Right lung (tissue), 10 donors: ENCODE measurements at places on chromosomes 1 and 21. TPM values are rescaled to one million over a fixed set of nuclear protein-coding genes. Genes with fewer than 3 reads are reported as not detected.

LRRC53 gene
- polyA plus RNA-seq: not detected

DNA sequence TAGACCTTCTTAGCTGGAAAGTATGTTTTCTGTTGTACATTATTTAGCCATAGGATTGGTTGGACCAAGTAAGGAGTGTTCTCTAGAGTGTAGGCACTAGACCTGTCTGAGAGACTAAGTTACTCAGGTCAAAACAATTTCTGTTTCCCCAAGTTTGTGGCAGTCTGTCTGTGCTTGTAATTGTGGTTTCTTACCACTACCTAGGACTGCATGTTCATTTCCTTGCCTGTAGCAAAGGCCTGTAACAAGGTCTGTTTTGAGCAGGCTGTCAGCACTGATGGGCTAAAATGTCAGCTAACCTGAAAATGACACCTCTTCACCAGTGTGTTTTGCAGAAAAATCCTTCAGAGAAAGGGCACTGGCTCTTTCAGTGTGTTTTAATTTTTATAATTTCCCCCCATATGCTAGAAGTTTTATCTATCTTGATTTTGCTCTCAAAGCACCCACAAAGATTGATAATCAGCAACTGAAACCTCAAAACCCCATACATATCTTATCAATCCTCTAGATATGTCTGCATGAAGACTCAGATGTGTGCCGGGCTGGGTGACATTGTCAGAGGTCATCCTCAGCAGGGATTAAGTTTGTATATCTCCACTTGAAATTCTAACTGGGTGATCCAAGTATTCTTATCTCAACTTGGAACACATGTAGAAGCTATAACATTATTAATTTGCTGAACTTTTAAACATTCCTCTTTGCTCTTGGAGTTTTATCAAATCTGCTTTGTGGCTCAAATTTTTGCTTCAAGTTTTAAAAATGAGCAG lies 50.7 kb upstream of the ST6GALNAC3 start:
- no peak for DNase-seq

GRCh38 chr1:229266274-229266673 lies 4.6 kb upstream of the RAB4A start:
- no peak for DNase-seq

AGRN gene
- polyA plus RNA-seq: 196 TPM

- peak; percentile 26 for DNase-seq
Observed at GRCh38 chr1:151534662-151535278, 5.3 kb upstream of the TUFT1 start.

DNA sequence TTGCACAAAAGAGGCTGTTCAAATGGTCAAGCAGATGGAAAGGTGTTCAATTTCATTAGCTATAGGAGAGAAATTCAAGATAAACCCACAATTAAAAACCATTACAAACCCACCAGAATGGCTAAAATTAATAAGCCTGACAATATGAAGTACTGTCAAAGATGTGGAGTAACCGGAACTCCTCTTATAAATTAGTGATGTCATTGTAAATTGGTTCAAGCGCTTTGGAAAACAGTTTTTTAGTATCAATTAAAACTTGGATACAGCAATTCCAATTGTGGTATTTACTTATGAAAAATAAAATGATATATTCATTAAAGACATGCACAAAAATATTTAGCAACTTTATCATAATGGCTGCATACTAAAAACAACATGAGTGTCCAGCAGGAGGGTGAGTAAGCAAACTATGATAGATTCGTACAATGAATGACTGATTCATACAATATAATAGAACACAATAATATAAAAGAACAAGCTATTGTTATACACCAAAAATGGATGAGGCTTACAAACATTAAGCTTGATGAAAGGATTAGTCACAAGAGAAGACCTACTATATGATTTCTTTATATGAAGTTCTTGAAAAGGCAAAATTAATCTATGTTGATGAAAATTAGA lies 38.4 kb upstream of the FGGY start:
- DNase-seq: no peak

DNA sequence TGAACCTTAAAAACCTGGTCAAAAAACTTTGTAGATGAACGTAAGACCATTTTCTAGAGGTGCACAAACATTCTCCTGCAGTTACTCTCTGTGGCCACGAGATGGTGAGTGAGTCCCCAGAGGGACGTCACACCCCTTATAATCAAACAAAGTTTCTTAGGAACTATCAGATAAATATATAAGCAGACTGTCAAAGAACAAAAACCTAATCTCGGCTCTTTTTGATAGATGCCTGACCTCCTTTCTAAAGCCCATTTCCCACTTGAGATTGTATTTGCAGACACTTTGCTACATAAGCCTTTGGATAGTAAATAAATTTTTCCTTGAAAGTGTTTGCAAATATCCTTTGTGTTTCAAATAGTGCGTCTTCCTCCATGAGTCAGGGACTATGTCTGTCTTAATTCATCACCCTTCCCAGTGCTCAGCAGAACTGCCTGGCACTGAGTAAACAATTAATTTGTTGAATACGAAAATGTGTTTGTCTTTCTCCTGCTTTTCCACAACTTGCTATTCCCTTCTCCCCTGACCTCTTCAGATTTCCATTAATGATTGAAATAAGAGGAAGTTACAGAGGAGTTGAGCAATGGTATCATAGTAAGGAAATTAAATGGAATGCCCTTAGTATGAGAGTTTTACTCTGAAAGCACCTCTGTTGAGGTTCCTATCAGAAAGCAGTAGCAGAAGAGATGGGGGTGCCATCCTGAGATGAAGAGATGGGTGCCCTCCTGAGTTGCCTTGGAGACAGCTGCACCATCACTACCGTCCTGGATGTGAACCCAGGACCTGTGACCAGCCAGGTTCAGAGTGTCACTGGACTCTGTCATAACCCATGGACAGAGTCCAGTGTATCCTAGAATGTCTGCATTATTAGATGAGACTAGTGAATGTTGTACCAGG lies 57.8 kb upstream of the RAVER2 start:
- DNase-seq: peak; percentile 63

GJA9 gene
- polyA plus RNA-seq: 0.58 TPM

GRCh38 chr1:70504176-70504820 lies 93.2 kb downstream of the CTH start:
- DNase-seq: no peak

CEP170 gene
- polyA plus RNA-seq: 94.9 TPM

GRCh38 chr1:62142496-62142895 lies 52.2 kb upstream of the L1TD1 start:
- no peak for DNase-seq

- DNase-seq: peak; percentile 73
Observed at GRCh38 chr1:51519048-51519864, at the start of gene EPS15. Gene EPS15, minus strand, starts transcription at chr1:51519266. Its CDS starts 35 bp downstream, at chr1:51519231.

DNA sequence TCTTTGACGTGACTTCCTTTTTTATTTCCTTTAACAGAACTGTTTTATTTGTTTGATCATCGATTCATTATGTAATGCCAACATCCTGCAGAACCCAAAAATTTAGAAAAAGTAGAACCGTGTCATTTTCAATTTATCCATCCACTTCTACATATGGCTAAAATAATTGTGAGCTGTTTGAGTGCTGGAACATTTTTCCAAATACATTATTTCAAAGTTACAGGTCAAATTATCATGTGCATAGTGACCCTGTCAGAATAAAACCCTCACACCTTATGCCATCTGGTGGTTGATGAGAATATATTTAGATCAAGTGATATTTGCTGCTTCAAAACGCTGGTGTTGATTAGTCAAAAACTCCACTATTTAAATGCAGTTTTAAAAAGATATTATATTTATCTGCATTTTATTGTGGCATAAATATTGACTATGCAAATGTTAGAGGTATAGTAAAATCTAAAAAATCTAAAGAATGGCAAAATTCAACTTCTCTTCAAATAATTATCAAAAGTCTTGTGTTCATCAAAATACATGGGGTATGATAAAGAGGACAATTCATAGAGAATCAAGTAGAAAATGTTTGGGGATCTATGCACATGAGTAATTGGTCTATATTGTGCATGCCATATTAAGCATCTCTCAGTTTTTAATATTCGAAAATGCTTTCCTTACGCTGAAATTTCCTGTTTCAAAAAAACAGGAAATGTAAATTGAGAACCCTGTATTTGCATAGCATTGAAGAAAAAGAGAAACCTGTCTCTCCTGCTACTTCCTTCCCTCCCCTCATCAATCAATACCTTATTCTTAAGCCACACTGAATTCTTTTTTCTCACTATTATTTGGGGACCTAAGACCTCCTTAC lies 39.7 kb downstream of the UBE2U start:
- DNase-seq: no peak

GRCh38 chr1:79896140-79896539 lies 889.6 kb upstream of the ADGRL4 start:
- no peak for DNase-seq

RUNX1 gene
- polyA plus RNA-seq: 13.6 TPM

DNA sequence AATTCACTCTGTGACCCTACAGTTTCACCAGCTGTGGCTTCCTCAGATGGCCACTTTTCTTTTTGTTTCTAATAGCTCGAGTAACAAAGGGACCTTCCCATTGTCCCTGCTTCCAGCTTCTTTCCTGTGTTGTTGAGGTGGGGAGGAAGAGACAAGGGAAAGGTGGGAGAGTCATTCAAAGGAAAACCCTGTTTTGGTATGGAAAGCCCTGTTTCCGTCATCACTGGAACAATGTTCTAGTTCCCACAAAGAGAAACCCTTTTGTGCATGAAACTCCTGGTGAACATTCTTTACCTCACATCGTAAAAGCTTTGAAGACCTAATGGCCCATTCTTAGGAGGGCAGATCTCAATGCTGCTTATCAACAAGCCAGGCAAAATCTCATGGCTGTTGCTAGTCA lies 62.2 kb downstream of the ABCA4 start:
- DNase-seq: no peak

HSF2BP gene
- 1.1 TPM for polyA plus RNA-seq

SPRR1A gene
- not detected for polyA plus RNA-seq

PLA2G2E gene
- polyA plus RNA-seq: not detected

OR2T29 gene
- polyA plus RNA-seq: not detected

RGS4 gene
- polyA plus RNA-seq: 1.3 TPM

GRCh38 chr1:41432481-41433280 lies 51.8 kb downstream of the EDN2 start:
- peak; percentile 52 for DNase-seq

- no peak for DNase-seq
Observed at GRCh38 chr1:116411784-116412479, 38.9 kb downstream of the ATP1A1 start.

- no peak for DNase-seq
Observed at GRCh38 chr1:115726161-115726560, 42.4 kb downstream of the CASQ2 start.

TDRD10 gene
- polyA plus RNA-seq: 1.9 TPM

DNA sequence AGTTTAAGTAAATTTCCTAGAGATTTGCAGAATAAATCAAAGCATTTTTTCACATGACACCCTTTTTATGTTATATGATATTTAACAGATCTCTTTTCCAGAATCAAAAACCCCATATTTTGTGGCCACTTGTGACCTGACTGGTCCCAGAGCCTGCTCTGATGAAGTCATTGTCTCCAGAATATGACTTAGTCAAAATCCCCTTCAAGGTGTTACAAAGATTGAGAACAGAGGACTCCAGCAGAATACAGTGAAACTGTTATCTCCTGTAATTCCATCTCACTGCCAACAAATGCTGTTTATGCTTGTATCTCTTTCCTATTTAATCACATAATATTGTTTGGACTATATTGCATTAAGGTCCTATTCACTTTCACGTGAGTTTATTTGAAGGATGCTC lies 25.6 kb downstream of the RGS1 start:
- no peak for DNase-seq

DNA sequence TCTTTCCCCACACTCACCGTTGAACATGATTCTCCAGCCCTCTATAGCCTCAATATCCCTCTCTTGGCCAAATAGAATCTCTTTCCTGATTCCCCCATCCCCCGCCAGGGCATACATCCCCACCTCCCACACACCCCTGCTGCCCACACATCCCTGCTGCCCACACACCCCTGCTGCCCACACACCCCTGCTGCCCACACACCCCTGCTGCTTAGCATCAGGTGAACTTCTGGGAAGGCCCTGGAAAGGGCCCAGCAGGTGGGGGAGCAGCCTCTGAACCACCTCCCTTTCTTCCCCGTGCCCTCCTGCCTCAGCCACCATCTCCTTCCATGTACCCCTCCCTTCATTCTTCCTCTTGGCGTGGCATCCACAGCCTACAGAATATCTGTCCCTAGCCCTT lies 15.9 kb upstream of the IFNLR1 start:
- DNase-seq: no peak

DNA sequence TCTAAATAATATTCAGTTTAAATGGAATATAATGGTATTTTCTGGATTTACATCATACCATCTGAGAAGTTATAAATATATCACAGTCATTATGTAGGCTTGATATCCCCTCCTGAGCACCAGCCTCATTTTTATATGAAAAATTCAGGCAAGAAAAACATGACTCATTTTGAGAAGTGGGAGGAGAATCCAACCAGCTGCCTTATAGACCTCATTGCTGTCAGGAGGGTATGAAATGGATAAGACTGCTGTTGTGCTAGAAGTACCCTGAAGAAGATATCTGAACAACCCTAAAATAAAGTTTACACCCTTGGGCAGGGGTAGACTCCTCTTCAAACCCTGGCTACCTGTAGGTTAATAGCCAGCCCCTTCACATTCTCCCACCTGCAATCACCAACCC lies 8.8 kb downstream of the GIPC2 start:
- DNase-seq: no peak

- no peak for DNase-seq
Observed at GRCh38 chr1:231606712-231607111, 19.9 kb upstream of the DISC1 start.

GABRD gene
- 17.2 TPM for polyA plus RNA-seq

GRCh38 chr1:54861070-54861761 lies 25.8 kb downstream of the DHCR24 start:
- no peak for DNase-seq

DNA sequence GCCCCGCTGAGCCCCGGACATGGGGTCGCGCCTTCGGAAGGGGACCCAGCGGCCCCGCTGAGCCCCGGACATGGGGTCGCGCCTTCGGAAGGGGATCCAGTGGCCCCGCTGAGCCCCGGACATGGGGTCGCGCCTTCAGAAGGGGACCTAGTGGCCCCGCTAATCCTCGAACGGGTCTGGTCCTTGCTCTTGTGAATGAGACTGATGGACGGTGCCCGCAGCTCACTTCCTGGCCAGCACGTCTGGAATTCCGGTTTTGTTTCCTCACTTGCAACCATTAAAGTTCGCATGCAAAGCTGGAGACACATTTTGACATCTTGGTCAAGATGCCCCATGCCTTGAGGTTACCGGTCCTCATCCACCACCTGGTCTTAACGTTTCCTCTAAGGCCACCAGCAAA lies 5.6 kb downstream of the WRAP73 start:
- DNase-seq: no peak

- DNase-seq: no peak
Observed at GRCh38 chr1:228842094-228842775, 107.0 kb downstream of the RHOU start.

GRCh38 chr1:214464445-214465287 lies 86.7 kb downstream of the PTPN14 start:
- DNase-seq: no peak

GRCh38 chr1:12539705-12540579 lies 78.1 kb downstream of the DHRS3 start:
- peak; percentile 89 for DNase-seq

GRCh38 chr1:31181515-31182343 lies 58.0 kb downstream of the NKAIN1 start:
- DNase-seq: peak; percentile 32

- DNase-seq: no peak
Observed at GRCh38 chr1:205391386-205391785, 30.5 kb downstream of the LEMD1 start.

GRCh38 chr1:5755552-5756125 lies 236.6 kb downstream of the NPHP4 start:
- no peak for DNase-seq
